Prostate gland (tissue), 2 donors: ENCODE measurements at places on chromosomes 4 and X. TPM values are rescaled to one million over a fixed set of nuclear protein-coding genes. Genes with fewer than 3 reads are reported as not detected.

The CLIC2 gene
- total RNA-seq = 2.4 TPM

The ADGRL3 gene
- 1.7 TPM for total RNA-seq

The SPACA5 gene
- total RNA-seq = not detected

The MAGEA10 gene
- 8.0 TPM for total RNA-seq

The C4orf51 gene
- total RNA-seq = not detected

The KIAA1210 gene
- 0.68 TPM for total RNA-seq

The CDKN2AIP gene
- 27.5 TPM for total RNA-seq

The UGT2B17 gene
- 0.23 TPM for total RNA-seq

The BTK gene
- total RNA-seq = 2.4 TPM

The PRR32 gene
- total RNA-seq = not detected

The SRPX2 gene
- 4.8 TPM for total RNA-seq

The TMEM150C gene
- 30.0 TPM for total RNA-seq

The ARMCX4 gene
- 16.6 TPM for total RNA-seq

The RAB9B gene
- 2.8 TPM for total RNA-seq

The TLL1 gene
- total RNA-seq = 4.1 TPM

- no peaks in the 10 kb centered on the region for H3K36me3 ChIP-seq
- DNase-seq = no peak
- H3K4me1 ChIP-seq = no peaks in the 10 kb centered on the region
Measured at GRCh38 chr4:26931451-26931850, 70.8 kb downstream of the STIM2 start.

DNA sequence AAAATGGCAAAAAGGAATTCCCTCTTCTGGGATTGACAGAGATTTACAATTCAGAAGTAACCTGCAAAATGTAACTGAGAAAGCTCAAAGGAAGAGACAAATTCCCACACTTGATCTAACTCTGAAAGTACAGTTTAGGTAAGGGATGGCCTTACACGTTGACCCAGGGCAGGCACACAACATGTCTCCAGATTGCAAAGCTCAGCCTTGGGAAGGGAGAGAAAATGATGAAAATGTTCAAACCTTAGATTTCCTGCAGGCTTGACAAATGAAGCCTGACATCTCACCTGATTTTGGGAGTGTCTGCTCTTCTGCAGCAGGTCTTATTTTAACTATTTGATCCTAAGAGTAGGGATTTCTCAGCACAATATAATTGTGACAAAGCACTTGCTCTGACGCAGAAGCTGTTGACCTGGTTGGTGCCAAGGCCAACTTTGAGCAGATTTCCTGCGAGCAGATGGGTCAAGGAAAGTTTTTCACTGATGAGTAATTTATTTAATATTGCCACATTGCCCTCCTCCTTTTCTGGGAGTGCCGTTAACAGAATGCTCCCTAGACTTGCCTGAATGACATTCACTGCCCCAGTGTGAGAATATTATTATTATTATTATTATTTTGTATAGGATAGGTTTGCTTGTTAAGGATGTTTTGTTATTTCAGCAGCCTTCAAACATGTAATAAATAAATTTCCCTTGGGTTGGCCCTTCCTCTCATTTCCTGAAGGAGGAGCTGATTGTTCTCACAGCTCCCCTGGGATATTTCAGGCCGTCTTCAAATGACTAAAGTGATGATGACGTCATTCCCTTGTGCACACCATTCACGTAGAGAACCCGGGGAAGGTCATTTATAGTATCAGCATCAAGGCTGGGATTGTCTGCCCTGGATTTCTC, 157.1 kb downstream of the VEGFC start:
- no peak for DNase-seq
- H3K4me3 ChIP-seq = no peak overlapping the region
- H3K36me3 ChIP-seq = no peaks in the 10 kb centered on the region
- no peak overlapping the region for H3K27ac ChIP-seq

DNA sequence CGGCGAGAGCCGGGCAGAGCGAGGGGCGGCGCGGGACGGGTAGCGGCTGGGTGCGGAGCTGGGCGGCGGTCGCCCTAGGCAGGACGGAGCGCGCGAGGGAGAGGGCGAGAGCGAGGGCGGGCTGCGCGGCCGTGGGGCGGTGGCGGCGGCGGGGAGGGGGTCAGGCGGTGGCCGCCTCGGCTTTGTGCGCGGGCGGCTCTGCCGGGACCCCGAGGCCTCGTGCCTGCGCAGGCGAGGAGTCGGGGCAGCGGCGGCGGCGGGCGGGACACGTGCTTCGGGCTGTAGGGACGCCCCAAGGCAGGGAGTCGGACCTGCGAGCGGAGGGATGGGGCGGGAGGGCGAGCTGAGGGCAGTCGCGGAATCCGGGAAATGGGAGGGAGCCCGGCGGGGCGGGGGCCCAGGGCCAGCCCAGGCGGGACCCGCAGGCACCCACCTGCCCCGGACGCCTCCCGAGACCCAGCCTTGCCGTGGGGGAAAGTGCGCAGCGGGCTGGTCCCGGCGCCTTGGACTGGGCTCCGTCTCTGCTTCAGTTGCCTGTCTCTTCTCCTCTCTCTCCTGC, 465 bp downstream of the BMPR1B start:
- H3K4me1 ChIP-seq = no peaks in the 10 kb centered on the region
- H3K27ac ChIP-seq = peak overlapping the region; percentile 91
- peak overlapping the region; percentile 66 for H3K4me3 ChIP-seq
- H3K36me3 ChIP-seq = no peaks in the 10 kb centered on the region
- H3K27me3 ChIP-seq = no peaks in the 10 kb centered on the region
- DNase-seq = peak; percentile 33

- H3K4me1 ChIP-seq = no peaks in the 10 kb centered on the region
- H3K27ac ChIP-seq = no peak overlapping the region
- no peak for DNase-seq
Measured at GRCh38 chr4:181793096-181793495, 450.1 kb upstream of the TENM3 start.

DNA sequence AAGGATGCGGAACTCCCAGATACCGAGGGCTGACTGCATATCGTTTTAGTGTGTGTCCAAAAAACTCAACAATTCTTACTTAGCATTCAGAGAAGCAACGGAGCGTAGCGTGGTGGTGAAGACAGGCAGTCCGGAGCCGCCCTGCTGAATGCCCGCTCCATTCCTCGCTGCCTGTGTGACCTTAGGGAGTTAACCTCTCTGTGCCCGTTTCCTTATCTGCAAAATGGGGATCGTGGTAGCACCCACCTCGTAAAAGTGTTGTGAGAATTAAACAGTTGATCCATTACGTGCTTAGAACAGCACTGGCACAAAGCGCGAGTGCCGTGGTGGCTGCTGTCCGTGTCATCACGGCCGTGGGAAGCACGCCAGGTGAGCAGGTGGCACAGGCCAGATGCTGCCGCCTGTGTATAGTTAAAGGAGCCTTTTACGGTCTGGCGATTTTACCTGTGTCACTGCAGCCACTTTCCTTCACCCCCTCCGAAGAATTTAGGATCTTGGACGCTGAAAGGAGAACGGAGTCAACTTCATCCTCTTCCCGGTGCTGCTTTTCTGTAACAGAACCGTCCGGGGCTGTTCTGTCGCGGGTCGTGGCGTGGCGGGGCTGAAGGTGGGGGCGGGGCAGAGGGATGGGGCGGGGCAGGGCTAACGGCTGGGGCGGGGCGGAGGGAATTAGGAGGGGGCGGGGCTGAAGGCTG, 885 bp downstream of the CCDC110 start:
- peak; percentile 62 for DNase-seq
- H3K27ac ChIP-seq = peak overlapping the region; percentile 74
- no peaks in the 10 kb centered on the region for H3K36me3 ChIP-seq
- H3K27me3 ChIP-seq = no peaks in the 10 kb centered on the region
- no peaks in the 10 kb centered on the region for H3K4me1 ChIP-seq

DNA sequence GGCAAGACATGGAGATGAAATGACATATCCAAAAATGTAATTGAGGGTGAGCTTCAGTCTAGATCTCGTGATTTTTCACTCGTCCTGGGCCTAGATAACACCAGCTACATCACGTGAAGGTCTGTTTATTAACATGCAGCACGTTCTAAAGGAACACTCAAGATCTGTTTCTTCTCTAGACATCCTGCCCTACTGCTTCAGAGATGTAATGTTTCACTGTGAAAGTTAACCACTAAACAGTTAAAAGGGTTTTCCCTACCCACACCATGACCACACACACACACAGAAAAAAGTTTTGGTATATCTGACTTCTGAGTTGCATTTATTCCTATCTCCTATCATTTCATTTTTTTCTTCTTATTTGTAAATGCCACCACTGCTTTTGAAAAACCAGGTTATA, 52.3 kb upstream of the SMIM31 start:
- no peaks in the 10 kb centered on the region for H3K36me3 ChIP-seq
- H3K27ac ChIP-seq = no peak overlapping the region
- H3K27me3 ChIP-seq = no peaks in the 10 kb centered on the region
- no peak for DNase-seq

- no peaks in the 10 kb centered on the region for H3K4me1 ChIP-seq
- DNase-seq = no peak
- H3K27me3 ChIP-seq = no peaks in the 10 kb centered on the region
- no peaks in the 10 kb centered on the region for H3K36me3 ChIP-seq
- H3K4me3 ChIP-seq = no peak overlapping the region
Measured at GRCh38 chr4:11529625-11530201, 101.0 kb upstream of the HS3ST1 start.

- no peak overlapping the region for H3K27ac ChIP-seq
- H3K4me3 ChIP-seq = no peak overlapping the region
- DNase-seq = no peak
- H3K4me1 ChIP-seq = no peaks in the 10 kb centered on the region
Measured at GRCh38 chr4:8494218-8494617, 53.6 kb downstream of the TRMT44 start.

- no peaks in the 10 kb centered on the region for H3K27me3 ChIP-seq
- no peaks in the 10 kb centered on the region for H3K36me3 ChIP-seq
- DNase-seq = no peak
- H3K4me3 ChIP-seq = no peak overlapping the region
- H3K4me1 ChIP-seq = no peaks in the 10 kb centered on the region
Measured at GRCh38 chrX:123736333-123736921, 3.6 kb upstream of the THOC2 start.

GRCh38 chr4:168434993-168435392, 45.3 kb downstream of the DDX60L start:
- H3K27ac ChIP-seq = no peak overlapping the region
- H3K4me1 ChIP-seq = no peaks in the 10 kb centered on the region
- no peak for DNase-seq
- H3K27me3 ChIP-seq = no peaks in the 10 kb centered on the region

DNA sequence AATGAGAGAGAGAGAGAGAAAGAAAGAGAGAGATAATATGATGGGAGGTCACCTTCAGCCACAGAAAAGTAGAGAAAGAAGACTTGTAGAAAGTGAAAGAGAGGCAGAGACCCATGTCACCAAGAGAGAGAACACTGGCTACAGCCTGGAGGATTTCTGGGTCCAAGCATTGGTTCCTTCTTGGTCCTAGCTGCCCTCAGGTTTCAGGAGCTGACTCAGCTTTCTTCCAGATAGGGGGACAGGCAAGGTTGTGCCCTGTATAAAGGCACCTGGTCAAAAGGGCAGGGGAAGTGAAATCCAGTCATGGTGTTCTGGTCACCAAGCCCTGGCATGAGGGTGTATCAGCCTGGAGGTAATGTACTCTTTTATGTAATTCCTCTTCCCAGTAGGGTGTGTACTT, 47.5 kb upstream of the XK start:
- H3K27me3 ChIP-seq = no peaks in the 10 kb centered on the region
- no peak overlapping the region for H3K4me3 ChIP-seq
- H3K4me1 ChIP-seq = no peaks in the 10 kb centered on the region
- H3K36me3 ChIP-seq = no peaks in the 10 kb centered on the region
- no peak overlapping the region for H3K27ac ChIP-seq

DNA sequence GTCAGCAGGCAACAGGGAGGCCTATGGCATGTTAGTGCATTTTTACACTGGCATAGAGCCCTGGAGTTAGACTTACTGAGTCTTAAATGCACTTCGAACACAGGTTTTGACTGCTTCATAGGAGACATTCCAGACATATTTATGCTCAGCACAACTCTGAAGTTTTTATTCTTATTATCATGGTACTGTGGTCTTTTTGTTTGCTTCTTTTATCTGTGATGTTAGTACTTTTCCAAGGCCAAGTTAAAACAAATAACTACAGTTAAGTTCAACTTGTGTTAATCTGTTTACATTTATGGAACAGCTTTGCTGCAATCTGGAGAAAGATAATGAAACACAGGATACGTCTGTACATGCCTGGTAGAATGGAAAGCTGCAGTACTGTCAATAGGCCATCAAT, 76.5 kb downstream of the COL4A5 start:
- no peaks in the 10 kb centered on the region for H3K27me3 ChIP-seq
- H3K27ac ChIP-seq = peak overlapping the region; percentile 19
- H3K36me3 ChIP-seq = no peaks in the 10 kb centered on the region
- H3K4me3 ChIP-seq = no peak overlapping the region

DNA sequence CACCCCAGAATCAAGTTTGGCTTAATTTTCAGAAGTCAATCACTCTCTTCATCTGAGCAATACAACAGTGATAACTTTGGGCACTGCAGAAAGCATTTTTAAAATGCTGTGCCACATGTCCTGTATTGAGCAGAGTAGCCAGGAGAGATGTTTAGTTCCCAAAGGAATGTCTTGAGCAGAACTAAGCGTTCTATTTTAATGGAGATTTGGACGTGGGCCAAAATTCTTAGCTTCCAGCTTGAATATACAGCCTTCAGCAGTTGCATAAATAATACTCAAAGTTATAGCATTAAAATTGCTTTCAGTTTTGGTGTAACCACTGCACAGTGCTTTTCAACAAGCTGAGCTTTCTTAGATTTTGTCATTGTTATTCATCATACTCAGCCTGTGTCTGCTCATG, 679.2 kb downstream of the NLGN4X start:
- no peaks in the 10 kb centered on the region for H3K4me1 ChIP-seq
- H3K27ac ChIP-seq = no peak overlapping the region
- no peaks in the 10 kb centered on the region for H3K36me3 ChIP-seq
- H3K4me3 ChIP-seq = no peak overlapping the region

DNA sequence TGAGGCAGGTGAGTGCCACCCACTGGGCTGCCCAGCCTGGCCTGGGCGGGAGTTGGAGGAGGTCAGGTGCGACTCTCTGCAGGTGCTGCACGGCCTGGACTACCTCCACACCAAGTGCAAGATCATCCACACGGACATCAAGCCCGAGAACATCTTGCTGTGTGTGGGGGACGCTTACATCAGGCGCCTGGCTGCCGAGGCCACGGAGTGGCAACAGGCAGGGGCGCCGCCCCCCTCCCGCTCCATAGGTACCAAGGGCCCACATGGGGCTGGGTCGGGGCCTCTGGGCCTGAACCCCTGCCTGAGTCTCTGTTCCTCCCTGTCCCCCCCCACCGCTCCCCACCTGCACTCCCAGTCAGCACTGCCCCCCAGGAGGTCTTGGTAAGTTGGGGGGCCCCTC, 2.0 kb downstream of the SRPK3 start:
- H3K4me1 ChIP-seq = no peaks in the 10 kb centered on the region
- DNase-seq = no peak
- no peak overlapping the region for H3K4me3 ChIP-seq
- no peak overlapping the region for H3K27ac ChIP-seq
- H3K27me3 ChIP-seq = no peaks in the 10 kb centered on the region

- no peak overlapping the region for H3K4me3 ChIP-seq
- no peaks in the 10 kb centered on the region for H3K4me1 ChIP-seq
- H3K36me3 ChIP-seq = no peaks in the 10 kb centered on the region
- no peak overlapping the region for H3K27ac ChIP-seq
- peak; percentile 93 for DNase-seq
Measured at GRCh38 chr4:185183622-185184281, 20.0 kb downstream of the CFAP97 start.
